Type B pancreatic cell (in vitro differentiated cells): ENCODE measurements at places on chromosomes 5 and 9.

GRCh38 chr9:38164659-38165221 is 95.7 kb upstream of the SHB start:
- DNase-seq, result no peak

DNA sequence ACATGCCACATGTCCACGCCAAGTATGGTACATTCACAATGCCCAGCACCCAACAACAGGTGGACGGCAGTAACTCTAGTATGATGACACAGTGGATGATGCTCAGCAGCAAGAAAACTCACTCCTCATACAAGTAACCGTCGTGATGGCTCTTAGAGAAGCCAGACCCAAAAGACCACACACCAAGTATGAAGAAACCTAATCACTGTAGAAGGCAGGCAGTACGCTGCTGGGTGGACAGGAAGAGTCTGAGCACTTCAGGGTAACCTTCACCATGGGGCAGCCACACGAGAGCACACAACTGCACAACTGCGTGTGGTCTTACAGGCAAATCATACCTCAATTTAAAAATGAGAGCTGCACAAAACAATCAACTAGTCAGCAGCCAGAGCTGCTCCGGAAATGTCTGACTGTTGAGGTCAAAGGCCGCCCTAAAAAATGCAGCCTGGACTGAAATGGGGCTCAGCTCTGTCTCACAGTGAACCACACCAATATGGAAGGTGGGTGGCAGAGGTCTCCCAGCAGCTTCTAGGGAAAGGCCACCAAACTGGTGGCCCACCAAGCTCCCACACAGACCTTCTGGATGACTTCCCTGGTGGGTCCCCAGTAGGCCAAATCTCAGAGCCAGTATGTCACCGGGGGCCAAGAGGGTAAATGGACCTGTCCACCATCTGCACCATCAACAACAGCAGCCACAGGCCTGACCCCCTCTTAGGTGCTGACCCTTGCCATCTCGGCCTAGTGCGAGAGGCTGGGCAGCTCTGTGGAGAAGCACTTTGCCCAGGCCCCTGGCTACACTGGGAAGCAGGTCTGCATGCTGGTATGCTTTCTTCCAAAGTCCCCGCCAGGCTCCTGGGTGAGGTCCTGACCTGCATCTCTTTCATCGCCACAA is 17.8 kb downstream of the BICD2 start:
- no peak for DNase-seq

DNA sequence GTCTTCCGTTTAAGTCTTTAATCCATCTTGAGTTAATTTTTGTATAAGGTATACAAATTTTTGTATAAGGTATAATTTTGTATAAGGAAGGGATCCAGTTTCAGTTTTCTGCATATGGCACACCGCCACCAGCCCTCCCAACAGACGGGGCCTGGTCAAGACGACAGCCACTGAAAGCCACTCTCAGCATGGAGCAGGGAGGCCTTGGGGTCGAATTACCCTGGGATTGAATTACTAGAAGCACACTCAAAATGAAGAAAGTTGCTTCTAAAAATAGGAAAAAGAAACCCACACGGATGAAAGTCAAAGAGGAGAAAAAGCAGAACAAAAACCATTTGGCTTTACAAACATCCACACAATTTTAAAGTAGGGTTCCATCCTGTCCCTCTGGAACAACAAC is 586.2 kb upstream of the ADAMTS16 start:
- DNase-seq, result no peak

DNA sequence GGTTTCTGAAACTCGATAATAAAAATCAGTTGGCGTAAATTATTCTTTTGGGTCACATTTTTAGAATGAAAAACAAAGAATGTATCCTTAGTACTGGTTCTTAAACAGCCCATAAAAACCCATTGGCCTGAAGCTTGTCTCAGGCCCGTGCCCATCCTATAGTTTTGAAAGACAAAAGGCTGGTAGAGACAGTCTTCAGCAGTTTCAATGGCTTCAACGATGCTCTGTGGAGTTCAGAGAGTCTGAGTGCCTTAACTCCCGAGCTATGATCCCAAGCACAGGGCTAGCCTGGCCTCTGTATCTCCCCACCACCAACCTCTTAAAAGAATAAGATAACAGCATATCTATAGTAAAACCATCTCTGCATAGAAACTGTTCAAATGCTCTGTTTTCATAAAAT is 595.0 kb downstream of the CDH12 start:
- DNase-seq, result no peak

GRCh38 chr5:85769347-85769746 is 848.4 kb upstream of the COX7C start:
- no peak for DNase-seq

GRCh38 chr9:22044583-22044982 is 35.5 kb upstream of the CDKN2B start:
- no peak for DNase-seq

DNA sequence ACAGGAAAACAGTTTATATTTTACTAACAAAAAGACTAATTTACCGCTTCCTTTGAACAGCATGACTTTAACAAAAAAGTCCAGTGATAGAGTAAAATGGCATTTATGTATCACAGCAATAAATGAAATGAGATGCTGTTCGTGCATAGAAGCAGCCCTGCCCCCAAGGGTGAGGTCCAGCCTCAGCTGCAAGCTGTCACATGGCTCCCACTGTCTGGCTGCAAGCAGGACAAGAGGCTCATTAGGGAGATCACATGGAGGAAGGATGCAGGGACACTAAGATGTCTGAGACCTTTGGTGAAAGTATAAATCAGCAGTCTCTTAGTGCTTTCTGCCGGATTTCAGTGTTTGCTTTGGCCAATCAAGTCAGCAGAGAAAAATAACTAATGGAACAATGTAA is 23.0 kb downstream of the GDNF start:
- no peak for DNase-seq

- DNase-seq, result no peak
Observed at GRCh38 chr9:18805386-18805785, 227.6 kb downstream of the SAXO1 start.

GRCh38 chr9:136848393-136849037 is 694 bp upstream of the PHPT1 start:
- no peak for DNase-seq

DNA sequence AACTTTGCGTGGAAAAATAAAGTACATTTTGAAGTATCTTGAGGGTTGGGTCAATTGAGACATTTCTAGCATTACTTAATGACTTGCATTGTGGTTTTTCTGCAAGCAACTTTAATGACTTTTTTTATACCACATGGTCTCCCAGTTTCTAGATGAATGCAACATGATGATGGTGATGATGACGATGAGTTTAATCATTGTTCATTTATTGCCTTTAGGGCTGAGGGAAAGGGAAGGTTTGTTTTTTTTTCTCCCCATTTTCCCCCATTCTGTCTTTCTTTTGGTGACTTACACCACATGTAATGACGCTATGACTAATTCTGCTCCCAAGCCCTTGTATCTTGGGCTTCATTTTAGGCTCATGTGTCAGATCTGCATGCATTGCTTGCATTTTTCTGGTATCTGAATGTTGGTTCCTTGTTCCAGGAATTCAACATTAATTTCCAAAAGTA is 57.7 kb upstream of the NXNL2 start:
- no peak for DNase-seq

DNA sequence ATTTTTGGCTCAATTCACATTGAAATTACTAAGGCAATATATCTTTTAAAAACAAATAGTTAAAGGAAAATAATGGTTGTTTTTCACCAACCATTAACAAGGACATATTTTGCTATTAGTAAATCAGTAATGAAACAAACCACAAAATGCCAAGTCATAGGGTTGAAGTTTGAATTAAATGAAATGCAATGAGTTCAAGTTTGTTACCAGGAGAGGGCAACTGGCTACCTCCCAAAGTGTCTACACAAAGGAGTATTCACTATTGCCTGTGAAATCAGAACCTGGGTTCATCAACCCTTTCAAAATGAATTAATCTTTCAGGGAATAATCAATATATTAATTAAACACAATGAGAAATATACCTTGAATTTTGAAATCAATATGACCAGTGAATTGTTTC is 138.4 kb upstream of the DMRTA1 start:
- DNase-seq, result no peak

- no peak for DNase-seq
Observed at GRCh38 chr5:143227301-143227700, 176.2 kb downstream of the NR3C1 start.

- no peak for DNase-seq
Observed at GRCh38 chr9:121902461-121903135, 190.5 kb downstream of the TTLL11 start.

DNA sequence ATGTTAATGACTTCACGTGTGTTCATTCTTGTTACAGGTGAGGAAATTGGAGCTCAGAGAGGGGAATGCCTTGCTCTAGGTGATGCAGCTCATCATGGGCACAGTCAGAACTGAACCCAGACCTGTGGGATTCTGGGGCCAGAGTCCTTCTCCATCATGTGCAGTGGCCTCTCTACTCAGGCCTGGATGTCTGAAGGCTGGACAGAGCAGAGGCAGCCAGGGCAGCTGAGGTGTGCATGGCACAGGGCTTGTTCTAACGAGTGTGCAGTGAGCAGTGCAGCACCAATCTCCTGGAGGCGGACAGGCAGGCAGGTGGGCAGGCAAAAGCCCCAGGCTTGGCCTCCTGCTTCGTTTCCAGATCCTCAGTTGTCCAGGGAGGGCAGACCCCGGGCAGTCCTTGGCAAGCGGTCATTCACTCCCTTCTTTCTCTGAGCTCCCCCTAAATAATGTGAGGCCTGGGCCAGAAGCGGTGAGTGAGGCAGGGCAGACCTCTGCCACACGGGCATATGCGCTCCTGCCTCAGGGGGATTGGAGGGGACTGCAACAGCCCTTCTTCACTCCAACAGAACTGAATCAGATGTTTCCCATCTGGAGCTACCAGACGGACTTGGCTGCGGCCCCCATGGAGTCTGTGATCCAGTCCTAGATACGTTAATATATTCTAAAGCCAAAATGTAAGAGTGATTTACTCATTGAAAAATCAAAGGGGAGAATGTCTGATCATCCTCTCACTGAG is 68.7 kb upstream of the FSTL4 start:
- DNase-seq, result peak; percentile 43

- no peak for DNase-seq
Observed at GRCh38 chr5:175032741-175033151, 308.4 kb downstream of the MSX2 start.

DNA sequence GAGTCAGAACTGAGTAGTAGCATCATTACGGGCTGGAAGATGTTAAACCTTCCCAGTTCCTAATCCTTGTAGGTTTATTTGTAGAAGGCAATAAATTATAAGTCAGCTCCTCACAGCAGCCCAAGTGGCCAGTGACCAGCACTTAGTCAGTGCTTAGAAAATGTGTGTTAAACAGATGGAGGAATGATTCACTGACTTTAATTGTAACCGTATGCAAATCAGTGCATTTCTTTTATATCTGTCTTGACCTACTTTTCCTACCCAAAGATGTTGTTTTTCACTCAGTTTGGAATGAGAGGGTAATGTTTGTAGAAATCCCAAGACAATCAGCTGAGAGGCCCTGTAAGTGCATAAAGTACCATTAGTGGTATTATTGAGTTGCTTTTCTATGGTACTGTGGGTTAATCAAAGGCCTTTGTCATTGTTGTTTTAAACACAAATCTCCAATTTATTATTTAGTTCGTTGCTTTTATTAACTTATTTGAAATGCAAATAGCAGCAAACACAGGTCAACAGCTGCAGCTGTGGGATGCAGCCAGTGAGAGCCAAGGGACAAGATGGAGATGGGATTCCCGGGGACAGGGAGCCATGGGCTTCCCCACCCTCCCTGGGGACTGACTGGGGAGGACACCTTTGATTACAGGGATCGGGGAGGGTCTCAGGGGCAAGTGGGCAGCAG is 49.8 kb downstream of the MAP1B start:
- DNase-seq, result no peak

- no peak for DNase-seq
Observed at GRCh38 chr5:115295777-115296123, 704 bp downstream of the CCDC112 start.

- DNase-seq, result no peak
Observed at GRCh38 chr9:35340046-35340445, 149.9 kb upstream of the RUSC2 start.

DNA sequence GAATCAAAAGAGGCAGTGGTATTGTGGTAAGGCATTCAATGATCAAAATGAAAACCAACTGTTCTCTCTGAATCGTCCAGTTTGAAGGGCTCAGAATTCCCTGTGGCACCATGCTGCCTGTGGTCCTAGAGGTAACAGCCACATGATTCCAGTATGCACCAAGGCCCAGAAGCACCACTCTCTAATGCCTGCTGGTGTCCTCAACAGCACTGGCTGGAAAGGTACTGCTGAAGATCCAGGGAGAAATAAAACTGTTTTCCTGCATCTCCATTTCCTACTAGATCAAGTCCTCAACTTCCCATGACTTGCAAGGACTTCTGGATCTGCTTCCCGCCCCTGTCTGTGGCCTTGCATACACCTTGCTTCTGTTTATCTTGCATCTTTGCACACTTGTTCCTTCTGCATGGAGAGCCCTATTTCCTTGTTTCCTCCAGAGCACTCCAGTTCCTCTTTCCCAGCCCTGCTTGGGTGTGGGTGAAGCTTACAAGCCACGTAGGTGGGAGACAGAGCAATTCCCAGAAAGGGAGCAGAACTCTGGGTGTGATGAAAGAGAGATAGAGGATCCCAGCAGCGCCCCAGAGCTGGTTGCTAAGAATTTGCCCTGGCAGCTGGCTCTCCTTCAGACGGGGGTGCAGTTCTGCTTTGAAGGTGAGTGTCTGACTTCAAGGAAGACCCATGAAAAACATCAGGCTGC is 41.0 kb upstream of the EQTN start:
- no peak for DNase-seq

DNA sequence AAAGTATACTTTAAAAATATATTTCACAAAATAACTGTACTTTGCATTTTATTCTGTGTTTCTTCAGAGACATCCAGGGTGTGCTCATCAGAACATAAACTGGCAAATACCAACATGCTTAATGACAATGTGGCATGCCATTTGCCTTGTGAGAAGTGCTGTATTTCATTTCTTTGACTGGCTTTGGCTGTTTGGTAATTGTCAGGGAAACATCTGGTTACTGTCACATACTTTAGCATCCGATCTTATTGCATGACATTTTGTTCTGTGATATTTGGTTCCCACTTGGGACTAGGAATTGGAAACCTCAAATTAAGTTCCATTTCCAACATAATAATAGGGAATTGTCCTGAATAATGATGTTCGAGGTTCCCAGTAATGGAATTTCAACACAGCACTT is 96.5 kb downstream of the FGF10 start:
- DNase-seq, result no peak

DNA sequence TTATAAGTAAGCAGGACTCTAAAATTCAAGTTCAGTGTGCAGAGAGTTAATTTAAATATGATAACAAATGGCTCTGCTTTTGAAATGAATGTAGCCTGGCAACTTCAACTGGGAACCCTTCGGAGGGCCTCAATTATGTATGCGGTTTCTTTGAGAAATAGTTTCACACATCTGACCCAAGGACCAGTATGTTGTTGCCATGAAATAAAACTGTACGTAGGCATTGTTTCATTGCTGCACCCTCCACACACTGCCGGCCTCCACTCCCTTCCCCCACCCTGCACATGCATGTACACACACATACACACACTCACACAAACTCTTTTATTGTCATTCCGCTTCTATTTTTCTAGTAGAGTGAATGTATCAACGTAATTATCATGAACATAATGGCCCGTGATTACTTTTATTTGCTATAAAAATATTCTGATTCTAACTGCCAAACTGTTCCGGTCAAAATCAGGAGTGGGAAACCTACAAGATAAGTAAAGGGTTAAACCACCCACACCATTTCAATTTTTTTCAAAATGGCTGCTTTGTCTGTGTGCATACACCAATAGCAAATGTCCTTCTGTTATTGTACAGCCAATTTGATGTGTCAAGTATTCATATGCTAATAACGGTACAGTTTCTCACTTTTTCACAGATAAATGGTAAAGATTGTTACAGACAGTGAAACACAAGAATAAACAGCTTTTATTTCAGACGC is 215.5 kb upstream of the TMEM161B start:
- DNase-seq, result no peak
